ENCODE measurements at places on chromosomes 1 and 21. TPM values are rescaled to one million over a fixed set of nuclear protein-coding genes. Genes with fewer than 3 reads are reported as not detected.

DNA sequence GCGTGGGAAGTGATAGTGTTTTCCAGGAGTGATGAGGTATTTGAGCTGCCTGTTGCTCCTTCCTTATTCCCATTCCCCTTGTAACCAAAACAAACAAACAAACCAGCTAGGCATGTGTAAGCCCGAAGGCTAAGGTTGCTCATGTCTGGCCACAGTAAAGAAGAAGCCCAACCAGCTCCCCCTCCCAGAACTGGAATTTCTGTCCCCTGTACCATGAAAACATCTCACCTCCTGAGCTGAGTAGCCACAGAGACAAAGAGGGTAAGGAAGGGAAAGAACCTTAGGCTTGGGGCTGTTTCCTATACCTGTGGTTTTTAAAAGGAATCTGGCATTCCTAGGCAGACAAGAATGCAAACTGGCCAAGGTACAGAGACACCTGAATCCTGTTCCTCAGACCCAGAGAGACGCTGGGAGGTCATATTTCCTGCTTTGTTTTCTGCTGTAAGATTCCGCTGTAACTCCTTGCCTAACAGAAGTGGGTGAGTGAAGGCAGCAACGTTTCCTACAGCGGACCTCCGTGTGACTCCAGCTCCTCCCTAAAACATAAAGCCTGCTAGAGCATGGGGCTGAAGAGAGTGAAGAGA lies 41.7 kb upstream of the RAB4A start:
- peak overlapping the region; percentile 70 for H3K27ac ChIP-seq
- no peaks in the 10 kb centered on the region for H3K27me3 ChIP-seq
- H3K4me3 ChIP-seq = no peak overlapping the region
- H3K4me1 ChIP-seq = peaks cover 25% of the 10 kb centered on the region
- no peak for DNase-seq
- no peaks in the 10 kb centered on the region for H3K36me3 ChIP-seq

- H3K4me1 ChIP-seq = no peaks in the 10 kb centered on the region
- H3K4me3 ChIP-seq = no peak overlapping the region
- no peaks in the 10 kb centered on the region for H3K27me3 ChIP-seq
- H3K27ac ChIP-seq = no peak overlapping the region
- H3K36me3 ChIP-seq = no peaks in the 10 kb centered on the region
Measured at GRCh38 chr1:97013136-97013535, 291.6 kb downstream of the PTBP2 start.

DNA sequence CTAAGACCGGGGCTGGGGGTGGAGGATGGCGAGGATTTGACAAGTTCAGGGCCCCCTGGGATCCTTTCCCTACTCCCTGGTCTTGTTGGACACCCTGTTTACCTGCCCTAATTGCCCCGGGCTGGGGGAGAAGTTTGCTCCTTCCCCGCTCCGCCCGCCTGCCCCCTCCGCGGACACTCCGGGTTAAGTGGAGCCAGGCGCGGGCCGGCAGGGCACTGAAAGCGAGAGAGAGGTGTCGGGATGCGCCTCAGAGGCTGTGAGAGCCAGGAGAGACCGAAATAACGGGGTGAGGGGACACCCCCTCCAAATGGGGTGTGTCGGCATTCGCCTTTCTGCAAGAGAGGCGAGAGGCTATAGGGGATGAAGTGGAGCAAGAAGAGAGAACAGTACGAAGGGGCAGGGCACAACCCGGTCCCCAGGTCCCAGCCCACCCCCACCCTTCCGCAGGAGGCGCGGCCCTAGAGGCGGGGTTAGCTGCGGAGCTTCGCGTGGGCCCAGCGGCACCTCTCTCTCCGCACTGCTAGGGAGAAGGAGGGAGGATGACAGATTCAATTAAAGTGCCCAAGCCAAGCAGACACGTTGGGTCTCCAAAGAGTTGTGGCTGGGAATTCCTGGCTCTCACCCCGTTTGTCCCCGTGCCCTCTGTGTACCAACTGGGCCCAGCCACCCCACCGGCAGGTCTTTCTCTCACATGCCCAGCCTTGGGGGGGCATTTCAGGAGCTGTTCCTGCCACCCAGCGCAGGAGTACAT lies 3.8 kb downstream of the EFNA3 start:
- peaks cover 42% of the 10 kb centered on the region for H3K27me3 ChIP-seq
- peaks cover 48% of the 10 kb centered on the region for H3K4me1 ChIP-seq
- H3K36me3 ChIP-seq = no peaks in the 10 kb centered on the region
- H3K27ac ChIP-seq = no peak overlapping the region
- H3K4me3 ChIP-seq = peak overlapping the region; percentile 34

- H3K27me3 ChIP-seq = no peaks in the 10 kb centered on the region
- H3K4me3 ChIP-seq = no peak overlapping the region
- DNase-seq = no peak
- no peaks in the 10 kb centered on the region for H3K36me3 ChIP-seq
- H3K27ac ChIP-seq = no peak overlapping the region
Measured at GRCh38 chr21:29499734-29500343, 201.1 kb downstream of the BACH1 start.

GRCh38 chr1:228222548-228222947 lies 14.7 kb downstream of the OBSCN start:
- H3K4me1 ChIP-seq = no peaks in the 10 kb centered on the region
- H3K27ac ChIP-seq = no peak overlapping the region
- DNase-seq = no peak

DNA sequence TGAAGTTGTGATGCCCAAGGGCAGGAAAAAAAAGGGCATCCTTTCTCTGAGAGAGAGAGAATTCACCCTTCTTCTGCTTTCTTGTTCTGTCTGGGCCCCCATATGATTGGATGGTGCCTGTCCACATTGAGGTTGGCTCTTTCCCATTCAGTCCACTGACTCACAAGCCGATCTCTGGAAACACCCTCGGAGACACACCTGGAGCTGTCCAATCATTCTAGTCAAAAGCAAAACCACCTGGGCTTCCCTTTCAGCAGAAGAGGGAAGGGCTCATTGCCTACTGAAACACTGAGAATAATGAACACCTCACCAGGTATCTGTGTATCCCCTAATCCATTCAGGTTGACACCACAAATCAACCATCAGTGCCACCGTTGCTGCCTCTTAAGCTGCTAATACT lies 103.7 kb upstream of the GNG12 start:
- H3K4me3 ChIP-seq = no peak overlapping the region
- H3K4me1 ChIP-seq = no peaks in the 10 kb centered on the region
- H3K27me3 ChIP-seq = no peaks in the 10 kb centered on the region
- H3K27ac ChIP-seq = no peak overlapping the region

The SNX7 gene
- 6.2 TPM for total RNA-seq
